ENCODE measurements at places on chromosomes 12 and 14.

- DNase-seq, result no peak
These were observed 68.9 kb upstream of the NCOR2 start for GRCh38 chr12:124636138-124636978.

- DNase-seq, result no peak
These were observed 41.5 kb downstream of the SPPL3 start for GRCh38 chr12:120862664-120863063.

DNA sequence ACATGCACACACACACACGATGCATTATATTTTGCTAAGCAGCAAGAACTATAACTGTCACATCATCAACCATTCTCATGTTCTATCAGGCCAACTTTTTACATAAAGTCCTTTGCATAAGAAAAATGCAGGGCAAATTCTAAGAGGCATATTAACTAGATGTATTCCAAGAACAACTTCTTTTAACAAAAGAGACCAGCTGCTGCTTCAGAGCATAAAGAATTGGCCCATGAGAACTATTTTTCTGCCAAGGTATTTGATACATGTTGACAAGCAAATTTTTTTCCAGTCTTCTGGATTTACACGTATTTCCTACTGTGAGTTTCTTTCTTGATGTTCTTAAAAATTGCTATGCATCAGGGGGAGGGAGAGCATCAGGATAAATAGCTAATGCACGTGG is 27.2 kb downstream of the GLT8D2 start:
- no peak for DNase-seq

DNA sequence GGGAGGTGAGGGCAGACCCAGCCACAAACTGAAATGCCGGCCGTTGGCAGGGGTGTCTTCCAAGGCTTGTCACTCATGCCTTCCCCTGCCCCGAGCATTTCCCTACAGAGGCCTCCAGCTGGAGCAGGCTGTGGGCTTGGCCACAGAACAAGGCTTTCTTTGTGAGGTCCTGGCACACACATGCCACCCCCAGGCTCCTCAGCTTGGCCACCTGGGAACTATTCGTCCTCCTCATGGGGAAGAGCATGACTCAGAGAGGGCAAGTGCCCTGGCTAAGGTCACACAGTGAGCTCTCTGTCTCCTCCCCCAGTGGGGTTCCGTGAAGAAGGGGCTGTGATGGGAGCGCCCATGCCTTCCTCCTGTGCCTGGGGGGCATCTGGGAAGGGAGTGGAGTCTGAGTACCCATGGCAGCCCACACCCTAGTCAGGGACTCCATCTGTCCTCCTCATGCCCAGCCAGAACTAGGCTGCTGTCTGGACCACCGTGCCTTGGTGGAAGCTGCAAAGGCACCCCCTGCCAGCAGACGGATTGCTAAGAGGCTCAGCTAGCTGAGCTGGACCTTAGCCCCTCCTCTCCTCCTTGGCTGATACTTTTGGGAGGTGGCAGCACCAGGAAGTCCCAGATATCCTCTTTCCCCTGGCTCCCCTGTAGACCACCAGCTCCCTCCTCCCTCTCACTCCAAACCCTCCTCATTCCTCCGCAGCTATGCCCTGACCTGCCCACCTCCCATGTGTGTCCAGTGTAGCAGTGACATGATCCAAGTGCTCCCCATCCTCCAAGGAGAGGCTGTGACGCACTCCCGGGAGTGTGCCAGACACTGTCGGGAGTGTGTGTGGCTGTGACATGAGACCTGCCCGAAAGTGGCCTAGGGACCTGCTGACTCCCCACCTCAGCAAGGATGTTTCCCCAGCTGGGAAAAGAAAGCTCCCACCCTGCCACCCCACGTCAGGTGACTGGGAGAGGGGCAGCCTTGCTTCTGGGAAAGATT is 21.4 kb downstream of the ABCB9 start:
- DNase-seq, result no peak
